ENCODE measurements at places on chromosomes 4 and X.
A peak's percentile ranks its signal among the peaks of the same experiment; 100 is the strongest.

DNA sequence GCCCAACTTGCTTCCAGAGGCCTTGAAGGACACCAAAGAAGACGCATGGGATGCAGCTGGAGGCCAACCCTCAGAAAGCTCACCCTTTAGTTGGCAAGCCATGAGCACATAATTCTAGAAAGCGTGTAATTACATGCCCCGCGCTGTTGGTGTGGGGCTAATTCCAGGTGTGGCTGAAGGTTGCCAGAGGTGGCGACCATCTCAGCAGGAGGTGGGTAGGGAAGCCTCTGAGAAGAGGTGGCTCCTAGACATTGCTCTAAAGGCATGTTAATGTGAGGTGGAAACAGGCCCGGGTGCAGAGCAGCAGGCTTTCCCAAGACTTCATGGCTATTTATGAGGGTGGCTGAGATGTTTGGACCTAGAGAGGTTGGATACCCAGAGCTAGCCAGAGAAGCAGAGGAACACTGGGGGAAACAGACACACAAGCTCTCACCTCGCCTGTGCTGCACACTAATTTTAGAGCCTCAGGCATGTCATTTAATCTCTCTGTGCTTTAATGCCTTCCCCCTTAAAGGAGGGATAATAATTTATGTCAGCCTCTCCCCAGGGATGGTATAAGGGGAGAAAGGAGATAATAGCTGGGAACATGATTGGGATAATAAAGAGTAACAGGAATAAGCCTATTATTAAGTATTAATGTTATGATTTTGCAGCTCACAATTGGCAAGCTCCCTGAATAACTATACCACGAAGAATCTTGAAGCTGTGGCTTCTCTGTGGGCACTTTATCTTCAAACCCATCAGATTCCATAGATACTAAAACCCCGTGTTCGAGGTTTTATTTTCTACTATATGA is 60.0 kb upstream of the HELT start:
- no peak for DNase-seq

- no peak for DNase-seq
Measured at GRCh38 chr4:163693211-163693610, 198.7 kb downstream of the TMA16 start.

DNA sequence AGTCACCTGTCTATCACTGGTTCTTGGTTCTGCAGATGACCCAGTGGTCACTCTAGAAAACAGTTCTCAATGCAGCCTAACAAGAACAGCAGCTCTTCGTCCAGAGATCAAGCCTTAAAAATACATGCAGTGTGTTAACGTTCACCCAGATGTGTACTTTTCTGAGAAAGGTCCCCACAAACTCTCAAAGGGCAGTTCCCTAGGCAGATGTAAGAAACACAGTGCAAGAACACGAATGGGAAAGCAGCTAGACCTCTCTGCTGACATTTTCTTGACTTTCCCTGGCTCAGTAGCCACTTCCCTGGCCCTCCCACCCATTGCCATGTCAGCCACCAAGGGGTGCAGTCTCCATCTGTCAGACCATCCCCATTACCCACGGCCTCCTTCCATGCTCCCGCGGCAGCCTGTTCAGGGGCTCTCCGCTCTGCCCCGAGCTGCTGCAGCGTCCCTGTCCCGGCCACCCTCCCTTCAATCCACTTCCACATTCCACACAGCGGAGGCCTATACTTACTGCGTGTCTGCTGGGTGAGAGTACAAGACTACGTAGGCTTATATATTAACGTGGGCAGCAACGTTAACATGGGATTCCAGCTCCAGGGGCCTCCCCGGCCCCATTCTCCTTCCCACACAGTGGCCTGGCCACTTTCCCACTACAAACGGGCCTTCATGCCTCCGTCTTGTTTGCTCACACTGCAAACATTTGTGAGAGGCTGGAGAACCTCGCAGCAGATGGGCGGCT is 34.3 kb downstream of the IRF2 start:
- peak; percentile 51 for DNase-seq

DNA sequence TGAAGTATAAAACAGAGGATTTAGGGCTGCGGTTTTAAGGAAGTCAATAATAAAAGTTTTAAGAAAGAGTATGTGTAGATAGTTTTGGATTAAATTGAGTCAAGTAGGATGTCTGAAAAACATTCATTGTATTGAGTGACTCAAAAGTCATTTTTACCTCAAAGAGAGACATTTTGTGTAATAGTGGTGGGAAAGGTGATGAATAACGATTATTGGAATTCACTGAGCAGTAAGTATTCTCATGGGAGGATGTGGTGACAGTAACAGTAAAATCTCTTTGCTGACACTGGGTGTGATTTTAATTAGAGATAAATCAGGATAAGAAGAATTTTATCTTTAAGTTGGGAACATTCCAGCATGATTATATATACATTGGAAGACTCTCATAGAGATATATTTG is 233.6 kb downstream of the PDHA2 start:
- DNase-seq, result no peak

DNA sequence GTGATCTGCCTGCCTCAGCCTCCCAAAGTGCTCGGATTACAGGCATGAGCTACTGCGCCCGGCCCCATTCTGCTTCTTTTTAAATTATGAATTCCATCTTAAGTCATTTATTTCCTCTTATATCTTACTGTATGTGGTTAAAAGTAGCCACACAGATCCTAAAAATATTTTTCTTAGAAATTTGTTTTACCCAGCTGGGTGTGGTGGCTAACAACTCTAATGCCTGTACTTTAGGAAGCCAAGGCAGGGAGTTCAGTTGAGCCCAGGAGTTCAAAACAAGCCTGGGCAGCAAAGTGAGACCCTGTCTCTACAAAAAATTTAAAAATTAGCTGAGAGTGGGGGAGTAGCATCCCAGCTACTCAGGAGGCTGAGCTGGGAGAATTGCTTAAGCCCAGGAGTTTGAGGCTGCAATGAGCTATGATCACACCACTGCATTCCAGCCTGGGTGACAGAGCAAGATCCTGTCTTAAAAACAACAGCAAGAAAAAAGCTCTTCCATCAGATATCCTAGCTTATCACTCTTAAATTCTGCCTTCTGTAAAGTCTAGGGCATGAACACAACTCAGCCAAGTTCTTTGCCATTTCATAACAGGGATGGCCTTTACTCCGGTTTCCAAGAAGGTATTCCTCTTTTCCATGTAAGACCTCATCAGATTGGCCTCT is 15.1 kb upstream of the AFF1 start:
- DNase-seq, result no peak

DNA sequence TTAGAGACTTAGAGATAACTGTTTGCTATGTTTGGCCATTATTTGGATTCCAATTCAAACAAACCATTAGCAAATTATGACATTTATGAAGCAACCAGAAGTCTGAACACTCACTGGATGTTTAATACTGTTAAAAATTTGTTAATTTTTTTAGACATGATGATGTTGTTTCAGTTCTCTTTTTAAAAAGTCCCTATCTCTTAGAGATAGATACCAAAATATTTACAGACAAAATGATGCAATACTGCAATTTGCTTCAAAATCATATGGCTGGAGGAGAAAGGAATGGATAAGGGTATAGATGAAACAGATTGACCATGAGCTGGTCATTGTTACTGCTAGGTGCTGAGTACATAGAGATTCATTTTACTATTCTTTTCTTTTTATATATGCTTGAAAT is 534.6 kb downstream of the BCOR start:
- no peak for DNase-seq

DNA sequence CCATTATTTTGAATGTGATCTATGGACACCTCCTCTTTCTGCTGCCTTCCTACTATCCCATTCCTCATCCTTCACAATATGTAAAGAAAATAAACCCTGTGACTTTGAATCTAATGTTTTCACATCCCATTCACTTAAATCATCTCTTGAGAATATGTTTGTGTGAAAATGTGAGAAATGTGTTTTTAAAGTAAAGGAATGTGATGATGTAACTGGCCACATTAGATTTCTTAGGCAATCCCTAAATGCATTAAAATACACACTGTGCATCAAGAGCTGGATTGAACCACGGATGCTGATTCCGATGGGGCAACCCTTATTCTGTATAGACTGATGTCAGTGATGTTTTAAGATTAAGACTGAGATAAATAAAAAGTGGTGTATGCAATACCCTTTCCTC is 558.9 kb upstream of the TENM3 start:
- no peak for DNase-seq

DNA sequence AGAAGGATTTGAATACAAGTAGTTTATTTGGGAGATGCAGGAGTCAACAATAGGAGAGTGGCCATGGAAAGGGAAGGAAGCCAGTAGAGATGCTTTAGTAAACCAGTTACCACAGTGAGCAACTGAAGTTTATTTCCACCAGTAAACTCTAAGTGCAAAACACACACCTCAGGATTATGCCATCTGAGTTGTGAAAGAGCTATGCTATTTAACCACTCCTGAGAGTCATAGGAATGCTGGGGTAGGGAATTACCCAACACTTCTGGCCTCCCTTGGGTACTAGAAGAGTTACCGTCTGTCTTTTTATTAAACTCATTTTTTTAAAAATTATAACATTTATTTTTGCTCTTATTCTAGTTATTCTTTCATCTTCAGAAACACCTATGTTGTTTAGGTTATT is 834.6 kb upstream of the AMOT start:
- no peak for DNase-seq

DNA sequence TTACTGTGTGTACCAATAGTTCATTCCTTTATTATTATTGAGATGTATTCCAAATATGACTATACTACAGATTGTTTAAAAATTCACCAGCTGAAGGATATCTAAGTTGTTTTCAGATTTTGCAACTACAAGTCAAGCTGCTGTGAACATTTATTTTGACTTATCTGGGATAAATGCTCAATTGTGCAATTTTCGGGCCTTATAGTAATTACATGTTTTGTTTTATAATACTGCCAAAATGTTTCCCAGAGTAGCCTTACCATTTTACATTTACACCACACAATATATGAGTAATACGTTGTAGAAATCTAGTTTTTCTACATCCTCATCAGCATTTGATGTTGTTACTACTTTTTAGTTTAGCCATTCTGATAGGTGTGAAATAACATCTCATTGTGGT is 179.6 kb downstream of the ANTXR2 start:
- peak; percentile 45 for DNase-seq

DNA sequence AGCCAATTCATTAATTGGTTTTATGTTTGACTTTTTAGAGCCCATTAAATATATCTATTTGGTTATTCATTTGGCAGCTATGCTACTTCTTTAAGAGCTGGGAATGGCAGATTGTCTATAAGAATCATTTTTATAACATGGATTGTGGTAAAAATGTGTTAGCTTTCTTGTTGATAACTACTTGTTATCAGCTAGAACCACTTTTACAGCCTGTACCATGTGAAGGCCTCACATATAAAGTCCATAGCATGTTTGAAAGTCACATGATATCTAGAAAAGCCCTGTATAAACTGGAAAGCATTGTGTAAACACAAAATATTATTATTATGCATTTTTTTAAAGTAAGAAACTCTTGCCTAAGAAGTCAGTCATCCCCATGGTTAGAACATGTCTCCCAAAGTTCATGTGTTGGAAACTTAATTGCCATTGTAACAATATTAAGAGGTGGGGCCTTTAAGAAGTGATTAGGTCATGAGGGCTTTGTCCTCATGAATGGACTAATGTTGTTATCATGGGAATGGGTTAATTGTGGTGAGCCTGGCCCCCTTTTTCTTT is 110.9 kb upstream of the BMP2K start:
- DNase-seq, result no peak

DNA sequence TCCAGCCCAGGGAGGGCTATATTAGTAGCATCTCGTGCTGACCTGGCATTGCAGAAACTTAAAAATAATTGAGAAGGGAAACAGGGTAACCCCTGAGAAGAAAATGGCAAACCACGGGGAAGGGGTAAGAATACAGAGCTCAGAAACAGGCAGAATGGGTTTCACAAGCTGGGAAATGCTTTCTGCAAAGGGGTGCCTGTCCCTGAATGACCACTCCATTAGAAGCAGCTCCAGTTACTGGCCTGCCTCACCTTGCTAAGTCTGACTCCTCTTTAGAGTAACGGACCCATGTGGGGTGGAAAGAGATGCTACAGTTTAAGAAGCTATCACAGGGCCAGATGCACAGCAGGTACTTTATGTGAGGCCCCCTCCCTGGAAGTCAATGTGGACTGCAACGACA is 2.5 kb downstream of the WDR1 start:
- no peak for DNase-seq

GRCh38 chr4:22299678-22300077 is 216.2 kb downstream of the ADGRA3 start:
- DNase-seq, result no peak

DNA sequence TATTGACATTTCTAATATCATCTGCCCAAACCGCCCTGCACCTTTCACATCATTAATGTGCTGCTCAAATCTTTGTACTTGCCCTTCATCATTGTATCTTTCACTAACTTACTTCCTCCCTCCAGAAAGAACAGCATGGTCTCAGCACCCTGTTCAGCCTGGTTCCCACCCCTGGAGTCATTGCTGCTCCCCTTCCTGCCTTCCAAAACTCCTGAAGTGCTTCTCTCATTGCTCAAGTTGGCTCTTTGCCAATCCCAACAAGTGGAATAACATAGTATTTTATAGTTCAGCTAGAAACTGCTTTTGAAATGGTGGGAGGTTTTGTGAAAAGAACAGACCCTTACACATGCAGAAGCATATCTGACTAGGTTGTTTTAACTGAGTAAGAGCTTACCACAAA is 14.0 kb upstream of the TTC29 start:
- no peak for DNase-seq
